ENCODE measurements at places on chromosomes 2 and 18.
A peak's percentile ranks its signal among the peaks of the same experiment; 100 is the strongest.

GRCh38 chr2:43384143-43384542 lies 157.7 kb upstream of the ZFP36L2 start:
- no peak for DNase-seq

- no peak for DNase-seq
Measured at GRCh38 chr2:69716555-69717120, 25.3 kb upstream of the ANXA4 start.

DNA sequence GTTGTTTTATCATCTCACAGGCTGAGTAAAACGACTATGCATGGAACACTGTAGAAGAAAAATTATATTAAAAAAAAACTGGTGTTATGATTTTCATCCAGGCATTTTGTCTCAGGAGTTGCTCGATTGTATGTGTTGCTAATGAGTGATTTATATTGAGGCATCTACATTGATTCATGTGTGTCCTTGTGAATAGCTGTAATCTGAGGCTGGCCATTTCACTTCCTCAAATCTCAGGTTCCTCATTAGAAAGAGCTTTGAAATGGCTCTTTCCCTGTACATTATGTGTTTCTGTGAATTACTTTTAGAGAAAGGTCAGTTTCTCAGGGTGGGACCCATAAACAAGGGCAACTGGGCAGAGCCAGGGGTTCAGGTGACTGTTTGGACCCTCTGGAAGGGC lies 2.3 kb downstream of the IL18R1 start:
- no peak for DNase-seq

DNA sequence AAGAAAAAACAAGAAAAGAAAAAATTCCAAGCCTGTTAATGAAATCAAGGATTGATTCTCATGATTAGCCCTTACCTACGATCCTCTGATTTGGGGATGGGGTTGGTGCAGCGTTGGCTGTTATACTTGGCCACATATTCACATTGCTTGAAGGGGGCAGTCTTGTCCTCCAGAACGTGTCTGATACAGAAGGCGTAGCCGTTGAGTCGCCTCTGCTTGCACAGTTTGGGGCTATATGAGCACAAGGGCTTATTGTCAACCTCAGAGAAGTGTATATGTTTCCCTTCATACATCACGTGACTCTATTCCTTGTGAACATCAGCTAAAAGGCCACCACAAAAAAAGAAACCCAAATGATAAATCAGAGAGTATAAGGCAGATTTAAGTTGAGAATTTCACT lies 23.2 kb downstream of the INO80D start:
- no peak for DNase-seq

- no peak for DNase-seq
Measured at GRCh38 chr2:6443061-6443823, 422.5 kb downstream of the CMPK2 start.

DNA sequence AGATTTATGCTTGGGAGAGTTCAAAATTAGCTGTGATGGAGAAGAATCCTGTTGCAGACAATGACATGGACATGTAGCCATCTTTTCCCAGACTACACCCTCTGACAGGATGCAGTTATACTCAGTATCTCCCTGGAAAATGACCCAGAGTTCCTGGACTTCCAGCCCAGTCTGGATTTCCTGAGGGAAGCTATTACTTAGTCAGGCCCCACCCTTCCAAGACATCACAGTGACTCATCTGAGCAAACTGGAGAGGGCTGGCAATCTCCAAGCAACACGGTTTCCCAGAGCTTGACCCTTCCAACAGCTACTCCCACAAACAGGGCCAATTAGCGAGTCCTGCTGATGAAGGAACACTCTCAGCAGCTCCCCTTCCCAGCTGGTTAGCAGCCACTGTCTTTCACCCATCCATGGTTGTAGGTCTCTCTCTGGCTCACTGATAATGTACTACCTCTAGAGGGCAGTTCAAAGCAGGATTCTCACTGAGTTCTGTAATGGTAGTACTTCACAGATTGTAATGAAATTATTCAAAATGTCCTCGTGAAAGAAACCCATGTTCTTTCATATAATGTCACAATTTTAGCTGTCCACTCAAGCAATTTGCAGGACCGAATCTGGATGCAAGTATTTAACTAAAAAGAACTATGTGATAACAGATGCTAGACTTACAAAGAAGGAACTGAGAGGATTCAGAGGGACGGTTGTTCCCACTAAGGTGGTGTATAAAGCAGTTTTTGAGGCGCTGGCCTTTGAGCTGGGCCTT lies 110.2 kb downstream of the MDH1 start:
- no peak for DNase-seq

DNA sequence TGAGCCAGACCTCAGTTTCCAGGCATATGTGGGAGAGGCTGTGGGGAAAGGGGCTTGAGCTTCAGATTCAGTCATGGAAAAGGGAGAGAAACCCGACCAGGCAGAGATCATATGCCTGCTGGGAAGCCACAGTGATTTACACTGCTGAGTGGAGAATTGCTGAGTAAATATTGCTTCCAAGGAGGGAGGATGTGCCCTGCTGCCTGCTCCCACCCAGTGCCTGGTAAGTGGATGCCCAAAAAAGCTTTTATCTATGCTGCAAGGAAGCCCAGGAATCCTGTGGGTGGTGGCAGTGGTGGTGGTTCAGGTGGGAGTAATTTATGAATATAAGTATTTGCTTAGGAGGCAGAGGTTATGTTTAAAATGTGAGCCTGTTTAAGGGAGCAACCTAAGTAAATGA lies 39.5 kb downstream of the INO80C start:
- no peak for DNase-seq

- no peak for DNase-seq
Measured at GRCh38 chr2:68432696-68433658, 34.1 kb downstream of the FBXO48 start.

GRCh38 chr2:86815611-86816010 lies 24.9 kb upstream of the CD8A start:
- DNase-seq = no peak

GRCh38 chr2:84424152-84424551 lies 34.9 kb downstream of the SUCLG1 start:
- no peak for DNase-seq

GRCh38 chr18:59460072-59460420 lies 101.0 kb upstream of the LMAN1 start:
- no peak for DNase-seq

DNA sequence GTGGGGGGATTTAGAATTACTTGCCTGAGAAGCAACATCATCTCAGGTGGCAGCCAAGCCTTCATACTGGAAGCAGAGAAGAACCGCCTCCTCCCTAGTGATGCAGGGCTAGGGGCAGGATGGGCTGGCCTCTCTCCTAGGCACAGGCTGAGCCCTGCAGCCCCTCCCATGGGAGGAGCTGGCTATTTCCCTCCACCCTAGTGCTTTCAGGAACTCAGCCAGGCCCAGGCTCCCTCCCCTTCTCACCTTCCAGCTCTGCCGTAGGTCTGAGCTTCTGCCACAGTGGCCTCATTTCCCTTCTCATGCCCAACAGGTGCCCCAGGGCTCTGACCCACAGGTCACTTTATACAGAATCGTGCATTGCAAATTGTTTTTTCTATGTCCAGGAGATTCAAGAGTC lies 31.0 kb downstream of the CENPA start:
- no peak for DNase-seq

GRCh38 chr2:215138479-215138878 lies at the start of gene ABCA12:
Gene ABCA12, minus strand, starts transcription at chr2:215138626. Its CDS starts 418 bp downstream, at chr2:215138208.
- DNase-seq = no peak

- no peak for DNase-seq
Measured at GRCh38 chr2:151410485-151410834, 758 bp downstream of the RIF1 start.

DNA sequence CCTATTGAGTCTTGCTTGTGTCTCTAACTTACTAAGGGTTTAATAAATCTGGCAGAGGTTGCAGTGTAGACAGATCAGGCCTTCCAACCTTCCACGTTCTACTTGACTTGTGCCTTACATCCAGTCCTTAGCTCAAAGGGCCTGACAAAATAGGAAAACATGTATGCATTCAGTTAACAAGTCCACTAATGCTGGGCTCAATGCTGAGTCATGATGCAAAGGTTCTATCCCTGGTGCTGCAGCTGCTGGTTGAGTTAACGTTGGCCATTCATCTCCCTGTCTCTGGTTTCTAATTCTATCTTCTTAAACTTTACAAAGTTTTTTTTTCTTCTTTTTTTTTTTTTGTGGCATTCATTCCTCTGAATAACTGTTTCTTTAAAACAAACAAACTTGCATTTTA lies 46.3 kb upstream of the ITGB6 start:
- no peak for DNase-seq

- peak; percentile 73 for DNase-seq
Measured at GRCh38 chr18:3771121-3771971, 321.4 kb downstream of the TGIF1 start.

Data from amygdala (tissue), 56 donors.